ENCODE measurements at places on chromosomes 5 and 9.

GRCh38 chr5:6765612-6766525 is 52.6 kb downstream of the TENT4A start:
- peak; percentile 87 for DNase-seq

GRCh38 chr5:168153263-168153875 is 138.1 kb upstream of the WWC1 start:
- DNase-seq = no peak

- DNase-seq = no peak
These were observed 283.1 kb upstream of the ADAMTSL1 start for GRCh38 chr9:18190671-18191374.

DNA sequence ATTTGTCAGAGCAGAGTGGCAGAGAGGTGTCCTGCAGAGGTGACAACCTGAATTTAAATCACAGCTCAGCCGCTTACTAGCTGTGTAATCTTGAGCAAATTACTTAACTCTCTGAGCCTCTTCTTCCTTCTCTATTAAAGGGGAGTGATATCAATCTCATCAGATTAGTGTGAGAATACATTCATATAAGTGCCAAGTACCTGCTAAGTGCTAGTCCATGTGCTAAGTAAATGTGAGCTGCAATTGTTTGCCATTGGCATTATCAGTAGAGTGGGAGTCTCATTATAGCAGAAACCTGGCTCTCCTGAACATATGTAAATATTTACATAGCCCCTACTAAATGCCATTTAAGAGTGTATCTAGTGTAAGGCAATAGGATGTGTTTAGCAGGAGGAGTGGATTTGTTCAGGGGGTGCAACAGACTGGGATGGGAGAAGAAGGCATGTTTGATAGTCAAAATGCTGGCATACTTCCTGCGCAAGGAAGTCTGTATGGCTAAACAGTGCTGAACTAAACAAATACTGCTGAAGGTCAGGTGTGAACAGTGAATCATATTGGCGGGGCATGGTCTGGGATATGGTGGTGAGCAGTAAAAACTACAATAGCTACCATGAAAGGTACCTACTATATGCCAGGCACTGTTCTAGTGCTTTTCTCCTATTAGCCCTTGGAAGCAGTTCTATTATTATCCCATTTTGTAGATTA is 74.5 kb downstream of the F2RL2 start:
- DNase-seq = no peak

- no peak for DNase-seq
These were observed 65.6 kb downstream of the COL5A1 start for GRCh38 chr9:134707031-134707680.

GRCh38 chr5:172411484-172412072 is 42.7 kb downstream of the SH3PXD2B start:
- DNase-seq = no peak

DNA sequence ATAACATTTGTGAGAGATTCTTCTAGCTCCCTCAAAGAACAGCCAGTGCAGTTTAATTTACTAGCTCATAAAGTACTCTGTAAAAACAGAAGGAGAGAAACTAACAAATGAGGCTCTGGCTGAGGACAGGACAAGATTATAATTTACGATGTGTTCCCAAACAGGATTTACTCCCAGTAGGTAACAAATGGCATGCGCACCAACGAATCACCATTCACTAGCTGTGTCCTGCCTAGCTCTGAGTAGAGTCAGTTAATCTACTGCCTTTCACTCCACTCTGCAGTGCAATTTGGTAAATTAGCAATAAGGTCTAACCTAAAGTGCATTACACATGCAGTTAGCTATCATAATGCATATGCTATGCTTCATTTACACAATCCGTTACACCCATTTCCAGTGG is 497.4 kb upstream of the CCNG1 start:
- DNase-seq = no peak

DNA sequence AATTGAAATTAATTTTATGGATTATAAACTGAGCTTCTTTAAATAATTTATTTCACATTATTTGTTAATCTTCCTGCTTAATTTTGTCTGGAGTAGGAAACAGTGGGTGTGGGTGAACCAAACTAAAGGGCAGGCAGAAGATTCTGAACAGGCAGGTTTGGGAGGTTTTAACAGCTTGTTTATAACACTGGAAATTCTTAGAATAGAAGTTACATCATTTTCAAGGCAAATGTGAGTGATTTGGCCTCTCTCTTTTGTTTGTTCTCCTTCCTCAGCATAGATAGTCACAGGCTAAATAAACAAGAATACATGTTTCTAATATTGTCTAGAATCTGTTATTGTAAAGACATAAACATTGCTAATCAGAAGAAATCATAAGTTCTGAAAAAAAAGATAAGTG is 970.9 kb upstream of the NUDT12 start:
- no peak for DNase-seq

DNA sequence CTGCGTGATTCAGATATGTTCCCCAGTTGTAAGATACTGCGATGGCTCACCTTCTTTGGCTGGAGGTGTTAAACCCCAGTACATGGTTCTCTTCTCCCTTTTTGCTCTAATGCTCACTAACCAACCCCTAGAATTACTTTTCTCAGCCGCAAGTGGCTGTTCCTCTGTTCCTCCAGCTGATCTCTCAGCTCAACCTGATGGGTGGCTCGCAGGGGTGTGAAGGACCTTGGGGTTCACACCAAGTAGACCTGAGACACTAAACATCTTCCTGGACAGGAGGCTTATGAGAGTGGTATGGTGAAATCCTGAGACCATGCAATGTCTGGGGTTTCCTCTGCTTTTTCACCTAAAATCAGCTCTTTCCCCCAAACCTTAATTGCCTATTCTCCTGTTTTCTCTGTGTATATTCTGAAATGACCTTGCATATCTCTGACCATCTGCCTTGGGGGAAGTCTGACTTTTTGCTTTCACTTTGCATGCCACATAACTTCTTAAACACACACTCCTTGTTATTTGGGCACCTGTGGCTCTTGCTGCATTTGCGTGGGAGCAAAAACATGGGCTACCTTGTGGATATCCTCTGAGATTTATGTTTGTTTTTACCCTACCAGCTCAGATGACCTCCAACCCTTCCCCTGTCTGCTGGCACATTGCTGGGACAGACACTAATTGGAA is 15.9 kb upstream of the IFNA14 start:
- DNase-seq = no peak

- DNase-seq = no peak
These were observed 48.7 kb upstream of the PSD2 start for GRCh38 chr5:139746691-139747582.

DNA sequence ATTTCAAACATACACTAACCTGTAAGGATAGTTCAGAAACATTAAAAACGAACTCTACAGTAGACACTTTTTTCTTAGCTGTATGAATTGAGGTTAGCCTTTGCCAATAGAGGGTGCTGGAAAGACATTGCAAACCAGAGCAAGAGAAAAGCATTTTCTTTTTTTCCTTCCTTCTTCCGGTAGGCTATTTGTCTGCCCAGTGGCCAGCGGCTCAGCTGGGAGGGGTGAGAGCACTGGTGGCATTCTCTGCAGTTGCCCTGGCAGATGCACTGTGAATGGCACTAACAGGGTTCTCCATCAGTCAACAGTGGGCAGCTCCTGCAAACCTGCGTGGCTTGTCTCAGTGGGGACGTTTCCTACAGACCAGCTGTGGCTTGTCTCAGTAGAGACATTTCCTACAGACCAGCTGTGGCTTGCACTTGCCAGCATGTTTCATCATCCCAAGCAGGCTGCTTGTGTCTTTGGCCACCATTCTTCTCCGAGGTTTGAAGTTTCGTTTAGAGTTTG is 984.5 kb upstream of the CDH18 start:
- DNase-seq = peak; percentile 71

DNA sequence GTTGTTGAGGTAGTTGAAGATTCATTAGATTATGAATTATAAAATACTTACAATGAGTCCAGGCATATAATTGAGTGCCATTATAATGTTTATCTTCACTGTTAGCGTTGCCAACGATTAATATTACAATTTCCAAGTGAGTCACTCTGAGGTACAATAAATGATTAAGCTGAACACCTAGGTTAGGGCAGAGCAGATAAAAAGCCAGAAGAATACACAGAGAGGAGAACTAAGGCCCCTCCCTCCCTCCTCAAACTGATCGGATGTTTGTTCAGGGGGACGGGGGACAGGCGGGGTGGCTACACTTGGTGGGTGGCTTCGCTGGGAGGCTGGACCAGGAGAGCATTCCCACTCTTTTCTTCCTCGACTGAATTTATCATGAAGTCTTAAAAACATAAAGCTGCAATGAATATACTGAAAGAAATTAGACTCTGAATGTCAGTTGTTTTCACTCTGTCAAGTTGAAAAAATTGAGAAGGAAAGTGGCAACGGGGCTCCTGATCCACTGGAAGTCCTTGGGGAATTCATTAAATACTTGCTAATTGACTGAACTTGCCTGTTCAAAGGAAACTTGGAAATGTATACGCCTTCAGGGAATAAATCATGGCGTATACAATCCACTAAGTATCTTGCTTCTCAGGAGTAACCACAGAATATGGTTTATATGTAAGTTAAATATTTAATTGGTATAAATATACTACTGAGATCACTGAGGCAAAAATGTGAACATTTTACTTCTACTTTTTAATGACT is 198.1 kb downstream of the TSSK1B start:
- DNase-seq = no peak

GRCh38 chr9:127380479-127380878 is 16.5 kb upstream of the SLC2A8 start:
- no peak for DNase-seq

- no peak for DNase-seq
These were observed 92.8 kb upstream of the RAD23B start for GRCh38 chr9:107190061-107190935.

GRCh38 chr5:170554521-170555267 is 50.9 kb downstream of the KCNIP1 start:
- DNase-seq = no peak

- no peak for DNase-seq
These were observed 33.6 kb upstream of the HRH2 start for GRCh38 chr5:175624316-175624715.

GRCh38 chr9:114738581-114739316 is 56.8 kb upstream of the TEX48 start:
- DNase-seq = peak; percentile 92

DNA sequence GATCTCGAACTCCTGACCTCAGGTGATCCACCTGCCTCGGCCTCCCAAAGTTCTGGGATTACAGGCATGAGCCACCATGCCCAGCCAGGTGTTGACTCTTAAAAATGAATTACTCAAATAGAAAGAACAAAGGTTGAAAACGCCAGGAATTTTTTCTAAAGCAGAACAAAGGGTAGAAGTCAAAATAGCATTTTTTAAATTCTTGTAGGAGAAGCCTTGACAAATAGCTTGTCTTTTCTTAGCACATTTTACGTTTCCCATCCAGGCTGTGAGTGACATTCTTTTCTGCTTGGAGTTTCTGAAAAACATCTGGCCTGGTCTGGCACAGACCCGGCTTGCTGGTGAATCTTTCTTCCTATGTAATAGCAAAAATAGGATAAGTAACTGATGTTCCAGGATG is 169.4 kb upstream of the ZNF462 start:
- DNase-seq = no peak

DNA sequence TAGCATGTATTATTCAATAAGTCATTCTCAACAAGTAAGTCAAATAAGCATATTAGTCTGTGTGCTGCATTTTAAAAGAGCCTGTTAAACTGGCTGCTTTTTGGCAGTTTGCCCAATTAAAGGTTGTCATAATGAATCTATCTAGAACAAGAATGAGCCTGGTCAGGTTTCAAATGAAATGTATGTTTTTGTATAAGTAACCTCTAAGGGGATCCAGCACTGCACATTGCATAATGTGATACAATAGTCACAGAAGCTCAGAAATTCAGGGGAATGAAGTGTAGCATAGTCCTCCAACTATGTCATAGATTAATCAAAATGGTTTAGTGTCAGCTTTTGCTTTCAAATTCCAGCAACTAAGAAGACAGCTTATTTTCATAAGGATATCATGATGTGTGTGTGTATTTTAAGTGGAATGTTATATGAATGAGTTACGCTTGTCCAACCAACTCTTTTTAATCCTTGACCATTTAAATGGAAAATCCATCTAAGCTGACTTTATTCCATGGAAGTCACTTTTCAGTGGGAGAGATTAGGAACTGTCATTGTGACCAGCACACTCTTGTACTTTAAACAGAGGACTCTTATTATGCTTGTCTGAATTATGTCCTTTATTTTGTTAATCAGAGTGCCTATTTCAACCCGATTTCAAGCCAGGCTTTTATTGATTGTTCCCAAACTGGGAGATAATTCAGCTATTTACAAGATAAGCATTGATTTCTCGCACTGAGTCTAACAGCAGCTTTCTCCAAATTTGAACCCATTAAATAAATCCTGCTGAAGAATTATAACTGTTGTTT is 283.9 kb upstream of the ADAMTSL1 start:
- no peak for DNase-seq

DNA sequence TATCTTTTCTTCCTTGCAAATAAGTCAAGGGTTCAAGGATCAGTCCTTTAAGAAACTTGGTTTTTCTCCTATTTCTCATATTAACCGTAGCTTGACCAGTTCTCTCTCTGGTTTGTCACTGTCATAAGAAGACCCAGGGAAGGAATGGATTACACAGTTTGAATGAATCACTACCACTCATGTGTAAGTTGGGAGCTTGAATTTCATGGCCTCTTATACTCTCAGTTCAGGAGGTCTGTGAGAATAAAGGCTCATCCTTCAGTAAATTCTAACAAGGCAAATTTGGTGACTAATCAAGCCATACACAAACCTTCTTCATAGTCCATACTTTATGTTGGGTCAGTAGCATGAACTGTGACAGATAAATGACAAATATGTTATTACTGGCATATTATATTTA is 323.1 kb upstream of the ACTBL2 start:
- DNase-seq = no peak

- DNase-seq = no peak
These were observed 657 bp upstream of the PCDH12 start for GRCh38 chr5:141958546-141959172.

GRCh38 chr9:38243993-38244392 is 148.5 kb upstream of the ALDH1B1 start:
- no peak for DNase-seq

DNA sequence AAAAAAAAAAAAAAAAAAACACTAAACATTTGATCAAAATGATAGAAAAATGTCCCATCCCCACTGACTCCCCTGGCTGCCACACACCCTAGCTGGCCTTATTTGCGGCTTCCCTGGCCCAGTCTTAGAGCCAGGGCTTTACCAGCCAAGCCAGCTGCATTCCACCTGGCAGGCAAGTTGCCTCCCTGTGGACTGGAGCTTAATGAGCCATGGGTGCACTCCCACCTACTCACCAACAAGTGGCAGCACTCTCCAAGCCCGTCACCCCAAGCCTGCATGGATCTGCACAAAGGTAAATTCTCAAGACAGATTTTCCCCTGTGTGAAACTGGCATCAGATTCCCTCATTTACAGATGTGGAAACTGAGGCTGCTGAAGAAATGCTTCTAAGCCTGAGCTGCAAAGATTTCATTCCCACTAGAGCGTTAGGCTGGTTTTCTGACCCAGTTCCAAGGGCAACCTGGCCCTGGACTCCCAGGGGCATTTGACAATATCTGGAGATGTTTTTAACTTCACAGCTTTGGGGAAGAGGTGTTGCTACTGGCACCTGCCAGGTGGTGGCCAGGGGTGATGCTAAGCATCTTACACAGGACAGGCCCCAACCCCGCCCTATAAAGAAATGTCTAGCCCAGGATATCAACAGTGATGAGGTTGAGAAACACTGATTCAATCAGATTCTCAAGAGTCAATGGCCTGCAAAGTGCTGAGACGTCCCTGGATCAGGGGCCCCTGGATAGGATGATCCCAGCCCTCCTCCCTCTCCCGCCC is 21.9 kb upstream of the VDAC1 start:
- DNase-seq = peak; percentile 81
